Stimulated activated CD4-positive, alpha-beta T cell treated with anti-CD3 and anti-CD28 coated beads, TNF-alpha, amount 100 ng/mL, for 24 hours (primary cell): ENCODE measurements at places on chromosomes 1 and 21.

- no peak for DNase-seq
Observed at GRCh38 chr1:199868777-199869176, 158.7 kb upstream of the NR5A2 start.

DNA sequence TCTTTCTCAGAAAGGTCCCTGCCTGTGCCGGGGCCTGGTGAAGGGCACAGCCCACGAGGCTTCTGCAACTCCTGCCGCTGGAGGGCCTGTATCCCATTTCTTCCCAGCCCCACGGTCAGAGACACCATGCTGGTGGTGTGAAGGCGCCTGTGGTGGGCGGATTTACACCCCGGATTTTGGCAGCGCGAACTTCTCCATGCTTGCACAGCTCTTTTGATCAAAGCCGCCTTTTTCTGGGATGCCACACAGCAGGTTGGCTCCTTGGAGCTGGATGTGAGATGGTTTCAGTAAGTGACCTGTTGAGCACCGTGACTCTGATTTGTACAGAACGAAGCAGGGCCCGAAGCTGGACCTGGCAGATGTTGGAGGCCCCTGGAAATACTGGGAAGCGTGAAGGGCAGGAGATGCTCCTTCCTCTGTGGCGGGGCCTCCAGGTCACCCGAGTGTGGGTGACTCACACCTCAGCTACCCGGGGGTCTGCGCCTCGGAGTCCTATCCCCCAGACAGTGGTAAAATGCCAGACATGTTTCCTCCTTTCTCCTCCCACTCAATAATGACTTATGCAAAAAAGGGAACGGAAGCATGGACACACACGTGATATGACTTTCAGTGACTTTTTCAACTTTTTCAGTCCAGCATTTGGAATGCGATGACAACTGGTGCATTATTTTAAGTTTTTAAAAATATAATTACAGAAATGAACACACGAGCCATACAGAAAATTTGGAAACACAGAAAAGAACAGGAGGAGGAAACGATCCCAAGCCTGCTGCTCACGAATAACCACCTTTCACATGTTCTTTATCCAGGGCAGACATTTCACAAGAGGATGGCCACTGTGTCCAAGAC is 9.0 kb downstream of the UMODL1 start:
- DNase-seq, result no peak

DNA sequence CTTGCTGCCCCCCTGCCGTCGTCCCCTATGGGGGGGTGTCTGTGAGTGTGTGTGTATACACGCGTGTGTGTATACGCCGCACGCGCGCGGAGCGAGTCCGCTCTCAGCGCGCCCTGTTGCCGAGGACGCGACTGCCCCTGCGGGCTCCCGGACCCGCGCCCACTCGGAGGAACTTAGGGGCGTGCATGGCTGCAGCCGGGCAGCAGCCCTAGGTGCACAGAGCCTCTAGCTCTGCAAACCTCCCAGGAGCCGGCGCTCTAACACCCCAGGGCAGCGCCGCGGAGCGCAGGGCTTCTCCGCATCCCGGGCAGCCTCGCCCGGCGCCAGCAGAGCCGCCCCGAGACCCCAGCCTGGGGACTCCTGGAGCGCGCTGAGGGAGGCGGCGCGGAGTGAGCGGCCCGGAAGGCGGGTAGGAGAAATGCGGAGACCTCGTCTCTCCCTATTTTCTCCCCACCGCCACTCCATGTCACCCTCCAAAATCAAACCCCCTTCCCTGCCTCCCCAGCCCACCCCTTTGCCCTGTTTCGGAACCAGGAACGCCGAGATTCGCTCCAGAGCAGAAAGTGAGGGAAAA is 574 bp downstream of the ITPKB start:
- DNase-seq, result no peak

DNA sequence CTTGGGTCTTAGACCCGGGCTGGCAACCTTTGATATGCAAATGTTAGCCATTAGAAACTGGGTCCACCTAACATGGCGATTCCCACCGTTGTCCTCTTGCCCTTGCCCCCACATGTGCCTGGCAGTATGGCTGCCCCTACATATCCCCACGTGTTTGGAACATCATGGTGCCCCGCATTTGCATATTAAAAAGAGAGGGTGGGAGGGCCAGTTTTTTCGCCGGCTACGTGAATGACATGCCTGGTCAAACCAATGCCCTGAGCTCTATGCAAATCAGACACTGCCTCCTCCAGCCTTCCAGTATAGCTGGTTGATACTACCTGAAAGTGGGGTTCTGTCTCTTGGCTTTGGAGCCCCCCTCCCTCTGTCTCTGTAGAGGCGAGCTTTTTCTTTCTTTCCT is 133.0 kb downstream of the CDC42BPA start:
- DNase-seq, result no peak

DNA sequence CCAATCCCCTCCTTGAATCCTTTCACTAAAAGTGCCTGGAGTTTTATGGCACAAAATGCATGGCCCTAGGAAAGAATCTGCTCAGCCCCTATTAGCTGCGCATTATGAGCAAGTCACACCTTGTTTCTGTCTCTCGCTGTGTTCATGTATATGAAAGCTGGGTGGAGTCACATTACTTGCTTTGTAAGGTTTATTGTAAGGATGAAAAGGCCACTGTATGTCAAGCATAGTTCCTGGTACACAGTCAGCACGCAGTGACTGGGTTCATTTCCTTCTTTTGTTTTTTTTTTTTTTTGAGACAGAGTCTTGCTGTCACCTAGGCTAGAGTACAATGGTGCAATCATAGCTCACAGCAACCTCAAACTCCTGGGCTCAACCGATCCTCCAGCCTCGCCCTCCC is 6.7 kb upstream of the SLC9A1 start:
- DNase-seq, result no peak

GRCh38 chr1:234909307-234909810 is 219.3 kb downstream of the TOMM20 start:
- DNase-seq, result no peak

- DNase-seq, result no peak
Observed at GRCh38 chr1:246162560-246162959, 344.5 kb downstream of the SMYD3 start.

DNA sequence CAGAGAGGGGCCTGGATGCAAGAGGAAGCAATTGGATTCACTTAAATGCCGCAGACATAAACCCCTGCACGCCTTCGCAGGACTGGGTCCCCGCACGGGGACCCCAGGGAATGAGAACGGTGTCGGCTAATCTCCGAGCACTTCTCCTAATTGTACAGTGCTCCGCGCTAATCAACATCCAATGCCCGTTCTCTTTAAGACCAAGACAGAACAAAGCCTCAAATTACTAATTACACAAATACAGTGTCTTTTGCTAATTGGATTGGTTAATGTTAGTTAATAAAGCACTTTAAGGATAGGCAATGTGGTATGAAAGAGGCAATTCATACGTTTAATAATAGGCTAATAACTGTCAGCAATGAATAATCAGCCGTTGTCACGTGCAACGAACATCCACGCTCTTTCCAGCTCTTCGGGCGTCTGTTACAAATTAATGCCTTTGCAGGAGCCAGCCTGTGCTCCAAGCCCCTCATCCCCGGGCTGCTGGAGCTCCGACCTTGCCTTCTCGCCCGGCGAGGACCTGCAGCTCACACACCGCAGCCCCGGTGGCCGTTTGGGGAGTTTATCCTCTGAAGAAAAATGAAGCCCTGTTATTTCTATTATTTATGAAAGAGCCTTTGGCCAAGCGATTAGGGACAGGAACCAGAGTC is 157.8 kb downstream of the PRDM16 start:
- DNase-seq, result no peak

DNA sequence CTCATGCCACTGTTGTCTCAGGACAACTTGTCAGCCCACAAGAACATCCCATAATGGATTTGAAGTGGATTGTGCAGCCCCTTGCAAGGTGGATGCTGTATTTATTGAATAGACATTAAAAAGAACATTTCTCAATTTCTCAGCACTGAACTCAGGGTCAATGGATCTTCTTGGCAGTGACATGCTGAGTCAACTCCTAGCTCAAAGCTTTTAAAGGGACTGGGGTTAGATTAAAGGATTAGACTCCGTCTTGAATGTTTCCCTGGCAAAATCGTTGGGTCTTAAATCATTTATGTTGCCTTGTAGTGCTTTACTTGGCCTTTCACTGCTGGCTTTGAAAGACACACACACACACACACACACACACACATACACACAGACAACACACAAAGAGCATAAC is 221.6 kb upstream of the PBX1 start:
- no peak for DNase-seq

- DNase-seq, result no peak
Observed at GRCh38 chr1:40313329-40313957, 3.6 kb downstream of the COL9A2 start.
